ENCODE measurements at places on chromosomes 6 and 20. TPM values are rescaled to one million over a fixed set of nuclear protein-coding genes. Genes with fewer than 3 reads are reported as not detected.

Gene KIF25
- not detected for total RNA-seq

Gene TCF21
- total RNA-seq, result not detected

Gene PBOV1
- not detected for total RNA-seq

Gene CLVS2
- not detected for total RNA-seq

Gene SLC29A1
- total RNA-seq, result 11.3 TPM

Gene OGFRL1
- total RNA-seq, result 3.0 TPM

Gene GCLC
- total RNA-seq, result 33.9 TPM

Gene SEC63
- total RNA-seq, result 17.9 TPM
